GM19239 (cell line): ENCODE measurements at places on chromosomes 12 and 14.
A peak's percentile ranks its signal among the peaks of the same experiment; 100 is the strongest.

DNA sequence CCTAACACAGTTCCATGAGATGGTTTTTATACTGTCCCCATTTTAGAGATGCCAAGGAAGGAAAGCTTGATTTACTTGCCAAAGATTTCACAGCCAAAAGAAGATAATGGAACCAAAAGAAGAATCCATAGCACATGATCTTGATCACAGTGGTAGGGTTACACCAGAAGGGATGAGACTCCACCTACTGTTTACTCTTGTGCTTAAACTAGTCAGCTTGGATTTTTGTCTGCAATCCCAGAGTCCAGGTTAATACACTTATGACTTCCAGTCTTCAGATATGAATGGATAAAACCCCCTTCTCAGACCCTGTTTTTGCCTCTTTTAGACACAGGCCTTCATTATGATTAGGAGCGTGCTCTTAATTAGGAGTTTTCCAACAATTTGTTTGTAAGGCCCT, 454.2 kb downstream of the AEBP2 start:
- DNase-seq, result no peak

DNA sequence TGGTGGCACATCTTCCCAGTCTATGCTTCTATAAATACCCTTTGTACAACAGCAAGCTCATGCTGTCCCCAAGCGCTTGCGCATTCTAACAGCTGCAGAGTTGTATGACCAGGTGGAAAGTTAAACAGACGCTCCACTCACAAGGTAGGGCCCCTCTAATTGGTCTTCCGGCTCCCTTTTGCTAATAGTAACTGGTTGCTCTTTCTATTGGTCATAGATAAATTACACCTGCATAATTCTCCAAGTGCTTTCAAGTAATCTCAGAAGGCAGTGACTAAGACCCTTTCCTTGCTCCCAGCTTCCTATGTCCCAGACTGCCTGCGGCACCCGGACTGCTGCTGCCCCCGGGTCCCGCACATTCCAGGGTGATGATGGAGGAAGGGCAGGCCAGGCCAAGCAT, 6.1 kb upstream of the TSPAN9 start:
- no peak for DNase-seq

DNA sequence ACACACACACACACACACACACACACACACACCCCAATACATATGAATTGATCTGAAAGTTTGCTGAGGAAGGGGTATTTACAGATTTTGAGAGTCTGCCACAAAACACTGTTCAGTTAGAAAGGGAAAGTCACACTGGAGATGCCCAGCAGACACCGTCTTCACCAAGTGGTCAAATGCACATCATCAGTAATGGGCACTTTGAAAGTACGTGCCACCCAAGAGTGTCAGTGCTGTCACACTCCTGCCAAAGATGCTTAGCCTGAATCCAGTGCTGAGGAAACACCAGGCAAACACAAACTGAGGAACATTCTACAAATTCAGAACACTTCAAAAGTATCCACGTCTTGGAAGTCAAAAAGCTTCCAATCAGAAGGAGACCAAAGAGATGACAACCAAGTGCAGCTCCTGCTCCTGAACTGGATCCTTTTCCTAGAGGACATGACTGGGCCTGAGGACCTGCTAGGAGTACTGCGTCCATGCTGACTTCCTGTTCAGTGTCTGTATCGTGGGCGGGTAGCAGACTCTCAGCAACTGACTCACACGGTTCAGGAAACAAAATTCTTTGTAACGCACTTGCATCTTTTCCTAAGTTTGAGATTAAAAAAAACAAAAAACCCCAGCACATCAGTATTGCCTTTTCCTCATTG, 18.6 kb downstream of the PSMC1 start:
- no peak for DNase-seq

GRCh38 chr14:77707355-77707723, 484 bp downstream of the ALKBH1 start:
- DNase-seq, result no peak

DNA sequence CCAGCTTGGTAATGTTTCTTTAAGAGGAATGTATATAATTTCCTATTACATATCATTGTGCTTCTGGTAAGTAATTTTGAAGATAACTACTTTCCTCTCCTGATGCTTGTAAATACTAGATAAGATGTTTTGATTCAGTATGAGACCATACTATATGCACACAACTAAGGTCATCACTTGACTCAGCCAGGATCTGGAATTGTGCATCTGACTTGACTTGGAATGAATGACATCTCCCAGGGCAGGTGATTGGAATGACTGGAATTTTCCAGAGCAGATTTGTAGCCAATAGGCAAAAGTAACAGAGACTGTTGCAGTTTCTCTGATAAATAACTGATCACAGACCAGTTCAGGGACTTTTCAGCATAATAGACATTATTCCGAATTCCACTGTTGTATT, 11.1 kb downstream of the BEST3 start:
- DNase-seq, result no peak

- DNase-seq, result no peak
Observed at GRCh38 chr14:56300495-56300894, 182.3 kb downstream of the PELI2 start.

DNA sequence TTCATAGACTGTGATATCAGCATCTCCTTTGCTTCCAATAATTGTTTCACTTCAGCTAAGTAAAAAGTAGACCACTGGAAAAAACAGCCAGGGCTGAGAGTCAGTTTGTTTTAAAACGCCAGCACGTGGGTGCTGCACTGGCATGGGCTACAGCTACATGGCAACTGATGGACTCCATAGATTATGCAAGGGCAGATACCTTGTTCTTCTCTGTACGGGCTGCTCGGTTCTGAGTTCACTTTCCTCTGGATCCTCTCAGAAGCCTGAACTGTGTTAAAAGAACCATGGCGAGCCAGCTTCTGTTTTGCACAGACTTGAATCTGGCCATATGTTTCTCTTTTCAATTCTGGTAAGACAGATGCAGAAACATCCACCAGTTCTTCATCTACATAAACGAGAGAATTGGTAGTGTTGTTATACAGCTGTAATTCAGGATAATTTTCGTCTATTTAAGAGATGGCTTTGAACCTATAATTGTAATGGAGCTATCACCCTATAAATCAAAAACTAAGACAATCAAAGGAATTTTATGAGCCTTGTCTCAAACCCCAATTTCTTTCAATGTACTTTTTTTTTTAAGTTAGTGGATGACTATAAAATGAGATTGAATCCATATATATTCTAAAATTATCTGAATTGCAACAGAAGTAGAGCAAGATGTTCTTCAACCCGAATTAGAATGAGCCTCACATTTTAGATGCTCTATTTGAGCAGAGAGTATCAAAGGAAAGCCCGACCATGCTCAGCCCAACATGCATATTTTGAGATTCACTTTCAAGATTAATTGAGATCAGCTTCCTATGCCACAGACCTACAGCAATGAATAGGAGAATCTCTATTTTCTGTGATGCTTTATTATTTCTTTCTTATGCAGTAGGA, 31.5 kb downstream of the E2F7 start:
- DNase-seq, result no peak

GRCh38 chr12:92334552-92334951, 188.9 kb upstream of the BTG1 start:
- DNase-seq, result no peak

DNA sequence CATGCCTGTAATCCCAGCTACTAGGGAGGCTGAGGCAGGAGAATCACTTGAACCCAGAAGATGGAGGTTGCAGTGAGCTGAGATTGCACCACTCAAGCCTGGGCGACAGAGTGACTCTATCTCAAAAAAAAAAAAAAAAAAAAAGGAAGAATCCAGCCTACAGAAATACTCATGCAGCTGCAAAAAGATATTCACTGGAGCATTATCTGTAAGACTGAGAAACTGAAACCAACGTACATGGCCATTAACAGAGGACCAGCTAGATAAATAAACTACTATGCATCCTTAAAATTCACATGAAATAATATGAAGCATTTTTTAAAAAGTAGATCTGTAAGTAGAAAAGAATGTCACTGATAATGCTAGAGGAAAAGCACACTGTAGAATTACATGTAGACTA, 3.5 kb downstream of the SLC7A7 start:
- no peak for DNase-seq

- no peak for DNase-seq
Observed at GRCh38 chr12:131872154-131873051, 22.0 kb upstream of the ULK1 start.

DNA sequence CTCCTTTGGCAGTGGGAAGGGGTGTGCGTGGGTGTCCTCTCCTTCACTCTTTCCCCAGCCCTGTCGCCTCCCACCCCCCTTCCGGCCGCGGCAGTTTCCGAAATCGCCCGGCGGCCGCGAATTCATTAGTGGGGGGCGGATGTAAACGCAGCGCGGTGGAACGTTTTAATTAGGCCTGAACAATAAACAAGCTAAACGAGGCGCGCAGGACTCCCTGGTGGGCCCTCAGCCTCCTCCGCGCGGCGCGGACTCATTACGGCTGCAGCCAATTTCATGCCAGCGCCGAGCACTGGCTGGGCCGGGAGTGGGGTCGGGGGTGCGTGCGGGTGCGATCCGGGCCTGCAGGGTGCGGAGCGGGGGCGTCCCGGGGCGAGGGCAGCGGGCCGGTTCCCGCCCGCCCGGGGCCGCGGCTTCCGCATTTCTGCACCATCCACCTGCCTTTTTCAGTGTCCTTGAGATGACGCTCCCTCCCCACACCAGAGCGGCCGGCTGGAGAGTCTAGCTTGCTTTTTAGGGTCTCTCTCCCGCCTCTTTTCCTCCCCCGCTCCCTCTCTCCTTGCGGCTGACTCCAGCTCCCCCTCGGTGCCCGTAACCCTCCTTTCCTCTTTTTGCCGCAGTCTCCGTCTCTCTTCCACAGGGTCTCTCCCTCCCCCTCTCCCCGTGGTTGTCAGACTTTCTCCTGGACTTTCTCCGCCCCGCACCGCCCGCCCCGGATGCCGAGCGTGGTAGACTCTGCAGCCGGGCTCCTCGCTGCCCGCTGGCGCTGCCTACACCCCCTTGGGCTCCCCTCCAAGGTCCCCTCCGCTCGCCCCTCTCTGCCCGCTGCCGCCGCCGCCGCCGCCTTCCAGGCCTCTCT, at the start of gene CISTR:
Gene CISTR (minus strand): TSS at position 644 of the 856 bp plus-strand sequence.
- DNase-seq, result no peak

GRCh38 chr12:120640861-120641833, 721 bp downstream of the CABP1 start:
- peak; percentile 50 for DNase-seq

DNA sequence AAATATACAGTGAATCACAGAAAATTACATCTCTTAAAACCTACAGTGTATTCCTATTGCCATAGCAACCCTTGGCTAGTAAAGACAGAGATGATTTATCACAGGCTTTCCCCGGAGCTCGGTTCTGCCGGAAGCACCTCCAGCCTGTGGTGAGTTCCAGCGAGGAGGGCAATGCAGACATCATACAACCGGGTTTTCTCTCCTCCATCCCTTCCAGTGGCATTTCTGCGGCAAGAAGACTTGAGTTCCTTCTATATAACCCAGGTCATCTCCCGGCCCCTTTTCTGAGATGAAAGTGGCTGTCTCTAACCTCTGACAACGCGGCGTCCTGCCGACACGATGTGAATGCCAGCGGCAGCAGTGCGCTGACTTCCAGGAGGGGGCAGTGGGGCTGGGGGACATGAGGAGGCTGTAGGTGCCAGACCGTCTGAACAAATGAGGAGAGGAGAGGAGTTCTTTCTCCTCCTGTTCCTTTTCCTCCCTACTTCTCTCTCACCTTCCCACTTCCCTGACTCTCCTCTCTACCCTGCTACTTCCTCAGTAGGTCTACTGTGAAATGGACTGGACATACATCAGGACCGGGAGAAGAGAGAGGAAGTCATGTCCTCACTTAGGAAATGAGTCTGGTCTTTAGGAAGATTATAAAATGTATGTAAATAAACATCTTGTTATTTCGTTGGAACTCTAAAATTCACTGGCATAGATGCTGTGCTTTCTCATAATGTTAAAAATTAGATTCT, 68.6 kb upstream of the MAX start:
- DNase-seq, result no peak

GRCh38 chr14:65943150-65943549, 530.6 kb downstream of the FUT8 start:
- no peak for DNase-seq

GRCh38 chr14:104196461-104197140, 58.2 kb downstream of the KIF26A start:
- DNase-seq, result no peak

GRCh38 chr12:623172-623864, 39.9 kb downstream of the NINJ2 start:
- DNase-seq, result no peak

DNA sequence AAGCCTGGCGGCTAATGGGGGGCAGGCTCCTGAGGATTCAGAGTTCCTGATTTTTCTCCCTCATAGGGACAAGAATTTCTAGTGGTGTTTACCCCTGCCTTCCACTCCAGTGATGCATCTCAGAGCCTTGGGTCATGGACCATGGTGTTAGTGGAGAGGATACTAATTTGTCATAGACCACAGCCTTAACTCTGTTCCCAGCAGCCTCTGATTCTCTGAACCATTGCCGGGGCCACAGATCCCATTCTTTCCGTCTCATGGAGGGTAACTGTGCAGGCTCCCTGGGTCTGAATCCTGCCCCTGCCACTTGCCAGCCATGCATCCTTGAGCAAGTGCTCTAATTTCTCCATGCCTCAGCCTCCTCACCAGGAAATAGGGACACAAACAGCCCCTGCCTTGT, 55.1 kb downstream of the RPH3A start:
- no peak for DNase-seq

- DNase-seq, result no peak
Observed at GRCh38 chr12:111045941-111046340, 125.6 kb upstream of the MYL2 start.

GRCh38 chr14:21236948-21237797, 32.1 kb downstream of the HNRNPC start:
- no peak for DNase-seq

GRCh38 chr14:37241198-37241597, 43.5 kb downstream of the MIPOL1 start:
- no peak for DNase-seq

GRCh38 chr12:57731411-57732080, 7.0 kb downstream of the AGAP2 start:
- no peak for DNase-seq

GRCh38 chr12:119649202-119649808, 18.6 kb upstream of the PRKAB1 start:
- peak; percentile 40 for DNase-seq

- DNase-seq, result no peak
Observed at GRCh38 chr12:27682534-27682933, 13.7 kb upstream of the REP15 start.

DNA sequence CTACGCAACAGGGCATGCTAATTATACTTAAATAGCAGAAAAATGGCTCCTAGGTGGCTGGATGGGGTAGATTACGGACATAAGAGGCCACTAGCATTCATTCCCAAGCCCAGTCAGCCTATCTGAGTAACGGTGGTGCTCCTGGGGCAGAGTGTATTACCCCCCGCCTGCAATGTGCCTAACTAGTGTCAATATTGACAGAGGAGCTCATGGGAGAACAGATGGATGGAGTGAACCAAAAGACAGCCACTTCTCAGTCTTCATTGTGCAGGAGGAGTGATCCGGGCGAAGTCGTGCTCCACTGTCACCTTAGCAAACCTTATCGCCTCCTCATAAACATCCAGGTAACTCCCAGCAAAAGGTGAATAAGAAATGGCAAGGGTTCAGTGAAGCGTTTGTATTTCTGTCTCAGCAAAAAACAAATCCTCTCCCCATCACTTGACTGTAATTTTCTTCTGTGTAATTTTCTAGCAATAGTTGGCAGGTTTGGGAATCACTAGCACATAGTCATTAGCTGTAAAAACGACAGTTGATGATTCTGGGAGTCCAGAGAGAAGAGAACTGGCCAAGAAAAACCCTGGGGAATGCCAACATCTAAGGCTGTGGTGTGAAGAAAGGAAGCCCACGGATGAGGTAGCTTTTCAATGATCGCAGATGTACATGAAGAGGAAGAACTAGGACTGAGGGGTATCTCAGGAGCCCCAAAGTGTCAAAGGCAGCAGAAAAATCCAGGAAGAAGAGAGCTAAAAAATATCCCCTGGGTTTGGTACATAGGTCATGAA, 126.6 kb upstream of the BCL2L14 start:
- no peak for DNase-seq

- no peak for DNase-seq
Observed at GRCh38 chr14:52032204-52032801, 36.6 kb downstream of the NID2 start.
